ENCODE measurements at places on chromosomes 1 and 21.

DNA sequence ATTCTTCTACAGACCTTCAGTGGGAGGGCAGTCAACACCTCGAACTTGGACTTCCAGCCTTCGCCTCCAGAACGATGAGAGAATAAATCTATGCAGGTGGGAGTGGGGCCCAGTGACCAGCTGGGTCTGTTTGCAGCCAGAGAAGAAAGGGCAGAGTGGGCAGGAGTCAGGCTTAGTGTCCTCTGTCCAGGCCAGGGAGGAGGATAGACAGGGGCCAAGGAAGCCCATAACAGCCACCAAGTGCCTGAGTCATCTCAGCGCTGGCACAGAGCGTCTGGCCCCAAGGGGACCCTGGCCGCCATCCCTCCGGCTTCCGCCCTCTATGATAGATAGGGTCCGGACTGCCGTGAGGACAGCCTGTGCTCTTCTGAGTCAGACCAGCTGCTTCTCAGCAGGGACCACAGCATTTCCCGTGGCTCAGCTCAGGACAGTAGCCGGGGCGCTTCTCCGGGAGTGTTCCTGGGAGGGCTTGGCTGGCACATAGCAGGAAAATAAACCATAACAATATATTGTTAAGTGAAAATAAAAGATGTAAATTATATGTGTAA, 133.1 kb upstream of the C1orf174 start:
- no peak for DNase-seq

- DNase-seq = no peak
These were observed 4.4 kb upstream of the DVL1 start for GRCh38 chr1:1353389-1354151.

DNA sequence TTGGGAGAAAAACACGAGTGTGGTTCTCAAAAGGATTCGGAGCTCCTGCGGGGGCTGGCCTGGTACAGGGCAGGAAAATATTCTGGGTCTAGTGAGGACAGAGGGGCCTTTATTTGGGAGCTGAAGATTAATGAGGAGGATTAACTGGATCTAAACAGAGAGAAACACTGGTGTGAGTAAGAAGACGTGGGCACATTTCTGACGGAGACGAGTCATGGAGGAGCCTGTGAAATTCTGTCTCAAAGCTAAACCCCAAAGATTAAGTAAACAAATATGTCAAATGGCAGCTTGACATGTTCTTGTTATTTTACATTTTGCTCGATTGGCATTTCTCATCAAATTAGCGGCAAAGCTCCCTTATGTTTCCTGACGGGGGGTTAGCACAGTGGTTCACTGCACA, 12.8 kb downstream of the PROK1 start:
- DNase-seq = no peak

GRCh38 chr1:41812051-41812450, 106.7 kb downstream of the HIVEP3 start:
- DNase-seq = peak; percentile 36

- no peak for DNase-seq
These were observed 100.0 kb upstream of the SLC44A3 start for GRCh38 chr1:94719926-94720793.

DNA sequence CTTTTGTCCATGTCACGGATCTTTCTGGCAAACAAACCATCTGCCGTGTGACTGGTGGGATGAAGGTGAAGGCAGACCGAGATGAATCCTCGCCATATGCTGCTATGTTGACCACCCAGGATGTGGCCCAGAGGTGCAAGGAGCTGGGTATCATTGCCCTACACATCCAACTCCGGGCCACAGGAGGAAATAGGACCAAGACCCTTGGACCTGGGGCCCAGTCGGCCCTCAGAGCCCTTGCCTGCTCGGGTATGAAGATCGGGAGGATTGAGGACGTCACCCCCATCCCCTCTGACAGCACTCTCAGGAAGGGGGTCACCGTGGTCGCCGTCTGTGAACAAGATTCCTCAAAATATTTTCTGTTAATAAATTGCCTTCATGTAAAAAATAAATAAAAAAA, 35.9 kb upstream of the NBL1 start:
- no peak for DNase-seq

DNA sequence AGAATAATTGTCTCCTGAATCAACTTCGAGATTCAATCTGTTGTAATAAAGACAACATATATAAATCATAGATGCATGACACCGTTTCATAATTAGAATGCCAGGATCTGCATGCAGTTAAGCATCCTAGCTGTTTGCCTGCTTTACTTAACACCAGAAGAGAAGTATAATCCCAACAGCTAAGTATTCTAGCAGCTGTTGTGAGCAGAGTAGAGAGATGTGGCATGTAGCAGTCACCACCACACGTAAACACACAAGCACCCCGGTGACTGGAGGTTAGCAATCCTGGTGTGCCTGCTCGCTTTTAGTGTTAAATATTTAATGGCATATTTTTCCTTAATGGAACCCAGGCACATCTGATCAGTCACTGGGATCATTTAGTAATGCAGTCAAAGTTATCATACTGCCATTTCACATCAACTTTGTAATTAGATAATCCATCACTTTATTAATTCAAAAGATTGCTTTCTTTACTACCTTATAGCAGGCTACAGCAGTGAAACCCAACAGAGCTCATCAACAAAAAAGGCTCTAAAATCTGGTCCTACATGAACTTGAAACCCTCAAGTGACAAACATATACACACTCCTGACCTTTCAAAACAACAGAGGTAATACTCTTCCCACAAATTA, 187.9 kb downstream of the SMYD3 start:
- DNase-seq = peak; percentile 45

- no peak for DNase-seq
These were observed 77.9 kb upstream of the RUNX1 start for GRCh38 chr21:35127026-35127425.

GRCh38 chr1:217003355-217003754, 280.1 kb upstream of the ESRRG start:
- DNase-seq = no peak

GRCh38 chr1:187411118-187411517, 582.4 kb downstream of the PLA2G4A start:
- no peak for DNase-seq

DNA sequence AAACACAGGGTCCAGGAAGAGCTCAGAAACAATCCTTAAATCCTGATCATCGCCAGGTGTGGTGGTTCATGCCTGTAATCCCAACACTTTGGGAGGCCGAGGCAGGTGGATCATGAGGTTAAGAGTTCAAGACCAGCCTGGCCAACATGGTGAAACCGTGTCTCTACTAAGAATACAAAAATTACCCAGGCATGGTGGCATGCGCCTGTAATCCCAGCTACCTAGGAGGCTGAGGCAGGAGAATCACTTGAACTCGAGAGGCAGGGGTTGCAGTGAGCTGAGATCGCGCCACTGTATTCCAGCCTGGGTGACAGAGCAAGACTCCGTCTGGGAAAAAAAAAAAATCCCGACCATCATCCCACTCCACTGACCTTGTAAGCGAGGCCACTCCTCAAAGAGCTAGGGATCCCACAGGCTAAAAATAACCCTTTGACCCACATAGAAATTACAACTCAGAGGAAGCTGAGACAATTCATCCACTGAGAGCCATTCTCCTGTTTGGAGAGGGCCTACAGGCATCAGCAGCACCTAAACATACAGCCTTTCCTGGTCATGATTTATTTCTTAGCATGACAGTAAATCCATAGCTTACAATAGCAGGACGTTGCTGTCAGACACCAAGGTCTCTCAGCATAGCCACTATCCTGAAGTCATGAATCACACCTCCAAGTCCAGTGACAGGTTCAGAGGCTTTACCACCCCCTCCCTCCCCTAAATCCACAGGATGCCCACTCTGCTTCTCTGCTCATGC, 66.7 kb downstream of the TGFBR3 start:
- no peak for DNase-seq

DNA sequence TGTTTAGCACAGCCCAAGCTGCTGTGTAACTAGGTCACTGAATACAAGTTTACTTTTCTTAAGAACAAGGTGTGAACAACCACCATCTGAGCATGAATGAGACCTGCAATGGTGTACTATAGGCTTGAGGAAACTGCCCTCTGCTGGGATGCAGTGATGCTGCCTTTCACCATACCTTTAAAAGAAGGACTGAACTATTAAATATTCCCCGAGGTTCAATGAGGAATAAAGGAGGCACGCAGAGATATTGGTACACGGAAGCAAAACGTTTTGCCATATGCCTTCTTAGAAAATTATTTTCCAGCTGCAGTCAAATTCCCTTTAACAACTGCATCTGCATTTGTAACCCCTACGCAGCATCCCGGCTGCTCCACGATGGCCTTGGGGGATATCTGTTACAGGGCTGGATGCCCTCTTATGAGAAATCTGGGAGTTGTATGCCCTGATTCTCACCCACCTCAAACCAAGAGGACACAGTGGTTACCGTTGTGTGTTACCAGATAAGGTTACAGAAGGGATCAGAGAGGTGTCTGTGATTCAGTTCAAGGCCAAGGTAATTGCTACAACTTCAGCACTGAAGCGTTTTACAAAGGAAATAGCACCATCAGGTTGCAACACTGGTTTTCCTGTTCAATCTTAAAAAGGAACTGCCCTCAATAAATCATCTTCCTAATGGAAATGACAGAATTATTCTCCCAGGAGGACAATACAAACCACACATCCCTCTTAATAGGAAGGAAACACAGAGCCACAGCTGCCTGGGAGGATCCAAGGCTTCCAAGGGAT, 470.5 kb downstream of the LTN1 start:
- peak; percentile 5 for DNase-seq

- DNase-seq = no peak
These were observed 7.3 kb upstream of the IFNGR2 start for GRCh38 chr21:33395891-33396331.

GRCh38 chr1:76835203-76835602, 32.1 kb upstream of the ST6GALNAC5 start:
- peak; percentile 63 for DNase-seq

DNA sequence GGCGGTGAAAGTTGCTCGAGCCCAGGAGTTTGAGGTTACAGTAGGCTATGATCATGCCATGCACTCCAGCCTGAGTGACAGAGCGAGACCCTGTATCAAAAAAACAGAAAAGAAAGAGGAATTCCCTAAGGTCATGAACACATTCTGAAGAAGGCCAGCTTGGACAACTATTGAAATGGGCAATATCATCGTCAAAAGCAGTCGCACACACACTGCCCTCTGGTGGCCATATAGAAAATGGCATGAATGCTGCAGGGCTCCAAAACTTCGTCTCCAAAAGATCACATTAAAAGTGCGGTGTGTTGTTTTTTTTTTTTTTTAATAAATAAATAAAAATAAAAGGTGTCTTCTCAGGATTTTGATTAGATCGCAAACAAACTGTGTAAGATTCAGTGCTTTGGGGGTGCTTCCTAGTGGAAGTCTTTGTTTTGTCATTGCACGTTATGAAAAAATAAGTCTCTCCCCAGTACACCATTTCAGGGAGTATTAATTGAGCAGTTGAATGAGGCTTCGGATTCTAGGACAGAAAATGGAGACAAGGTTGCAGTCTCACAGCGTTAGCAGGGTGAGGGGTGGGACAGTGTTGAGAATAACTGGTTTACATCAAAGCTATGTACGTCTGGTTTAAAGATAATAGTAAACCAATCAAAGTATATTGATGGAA, 87.5 kb upstream of the FMN2 start:
- no peak for DNase-seq

DNA sequence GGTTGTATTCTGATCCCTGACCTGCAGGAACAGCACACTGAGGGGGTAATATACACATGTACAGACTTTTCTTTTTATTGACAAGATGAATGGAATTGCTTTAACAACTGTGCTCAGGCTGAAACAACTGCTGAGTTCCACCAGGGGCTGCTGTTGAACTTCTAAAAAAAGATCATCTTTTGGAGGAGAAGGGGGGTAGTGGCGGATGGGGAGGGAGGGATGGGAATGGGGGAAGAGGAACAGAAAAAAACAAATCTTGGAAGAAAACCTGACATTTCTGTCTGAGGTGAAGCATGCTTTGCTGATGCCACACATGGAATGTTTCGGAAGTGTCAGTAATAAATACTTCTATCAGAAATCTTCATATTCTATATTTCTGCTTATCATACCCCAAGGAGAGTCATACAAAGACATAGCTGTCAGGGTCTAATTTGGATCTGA, 75.0 kb downstream of the RWDD3 start:
- DNase-seq = peak; percentile 45

- DNase-seq = no peak
These were observed 64.0 kb upstream of the KCNK1 start for GRCh38 chr1:233549917-233550316.

GRCh38 chr1:198272492-198272891, 115.7 kb downstream of the NEK7 start:
- DNase-seq = no peak

GRCh38 chr1:109158433-109158832, 44.5 kb downstream of the ELAPOR1 start:
- DNase-seq = no peak

DNA sequence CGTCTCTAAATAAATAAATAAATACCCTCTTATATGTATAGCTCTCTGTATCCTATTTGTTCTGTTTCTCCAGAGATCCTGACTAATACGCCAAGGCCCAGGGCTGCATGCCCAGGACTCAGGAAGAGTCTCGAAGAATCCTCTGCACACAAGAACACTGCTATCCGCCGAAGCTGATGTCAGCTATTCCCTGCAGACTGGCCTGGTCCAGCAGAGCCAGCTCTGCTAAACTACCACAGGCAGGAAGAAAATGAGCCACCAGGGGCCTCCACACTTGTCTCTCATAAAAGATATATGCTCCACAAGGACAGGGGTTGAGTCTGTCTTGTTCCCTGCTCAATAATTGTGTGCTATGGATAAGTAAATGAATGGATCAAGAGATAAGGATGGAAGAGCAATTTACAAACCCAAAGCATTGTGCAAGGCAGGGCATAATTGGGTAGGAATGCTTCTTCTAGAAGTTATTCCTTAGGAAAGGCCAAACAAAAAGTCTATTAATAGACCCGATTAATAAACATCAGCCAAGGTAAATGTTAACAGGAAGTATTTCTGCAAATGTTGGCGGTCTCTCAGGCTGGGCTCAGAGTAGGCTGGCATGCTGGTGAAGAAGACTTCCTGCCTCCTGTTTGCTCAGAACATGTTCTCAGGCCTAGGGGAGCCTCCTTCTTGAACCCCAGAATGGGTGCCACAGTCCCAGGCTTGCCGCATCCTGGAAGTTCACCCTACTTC, 26.3 kb upstream of the MAN1C1 start:
- no peak for DNase-seq

DNA sequence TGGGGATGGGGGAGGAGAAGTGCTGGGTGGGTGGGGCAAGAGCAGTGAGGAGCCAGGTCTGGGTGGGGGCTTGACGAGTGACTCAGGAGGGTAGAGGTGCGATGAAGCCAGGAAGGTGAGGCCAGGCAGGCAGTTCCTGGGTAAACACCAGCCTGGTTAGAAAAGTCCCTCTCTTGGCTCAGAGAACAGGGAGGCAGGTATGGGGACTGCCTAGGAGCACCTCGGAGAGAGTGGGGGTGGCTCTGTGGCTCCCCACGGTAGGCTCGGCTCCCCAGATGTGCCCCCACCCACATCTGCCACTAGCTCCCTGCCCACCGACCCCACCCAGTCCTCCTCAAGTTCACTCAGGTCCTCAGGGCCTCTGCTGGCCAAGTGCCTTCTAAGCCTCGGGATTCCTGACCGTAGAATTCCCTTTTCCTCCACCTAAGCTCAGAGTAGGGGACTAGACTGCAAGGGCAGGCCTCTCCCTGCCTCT, 1.2 kb downstream of the HSPG2 start:
- DNase-seq = no peak

GRCh38 chr1:33743221-33743998, 120.5 kb upstream of the HMGB4 start:
- no peak for DNase-seq
